MV-4-11 (cell line): ENCODE measurements at places on chromosomes 16 and 17.

GRCh38 chr16:104355-104754 is 26.3 kb downstream of the MPG start:
- DNase-seq, result no peak

DNA sequence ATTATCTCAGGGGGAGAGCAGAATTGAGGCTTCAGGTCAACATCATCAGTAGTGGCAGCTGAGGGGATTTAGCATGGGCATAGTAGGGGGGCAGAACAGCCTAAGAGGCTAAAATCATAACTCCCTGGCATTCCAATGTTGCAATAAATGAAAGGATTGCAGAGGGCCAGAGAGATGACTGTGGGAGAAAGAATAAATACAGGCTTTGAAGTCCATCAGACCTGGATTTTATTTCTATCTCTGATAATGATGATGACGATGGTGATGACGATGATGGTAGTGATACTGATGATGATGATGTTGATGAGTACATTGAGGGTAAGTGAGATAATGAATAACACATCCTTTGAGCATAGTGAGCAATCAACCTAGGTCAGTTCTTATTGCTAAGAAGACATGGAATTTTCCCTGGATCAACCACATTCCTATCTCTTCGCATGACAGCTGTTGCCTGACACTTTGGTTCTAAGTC is 107.4 kb upstream of the CDH11 start:
- no peak for DNase-seq

DNA sequence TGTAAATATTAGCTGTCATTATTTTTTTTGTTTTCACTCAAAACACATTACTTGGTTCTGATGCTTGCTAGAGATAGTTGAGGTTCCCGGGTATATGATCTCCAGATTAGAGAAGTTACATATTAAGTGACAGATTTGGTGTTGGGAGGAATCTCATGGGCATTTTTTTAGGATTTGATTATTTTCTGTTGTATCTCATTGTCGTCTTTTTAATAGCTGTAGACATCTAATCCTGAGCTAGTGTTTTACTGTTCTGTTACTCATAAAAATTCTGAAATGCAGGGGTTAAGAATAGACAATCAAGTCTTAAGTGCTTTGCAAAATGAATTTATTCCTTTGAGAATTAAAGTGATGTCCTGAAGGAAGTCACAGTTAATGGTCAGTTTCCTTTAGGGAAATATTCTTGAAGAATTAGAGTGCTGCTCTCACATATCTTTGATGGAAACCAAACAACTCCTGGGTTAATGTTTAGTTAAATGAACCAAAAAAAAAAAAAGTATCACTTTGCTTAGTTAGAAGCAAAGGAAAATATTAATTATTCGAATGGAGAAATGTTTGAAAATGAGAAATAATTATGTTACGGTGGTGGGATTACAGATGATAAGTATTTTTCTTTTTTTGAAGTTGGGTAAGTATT is 251.7 kb upstream of the CACNG5 start:
- DNase-seq, result no peak

GRCh38 chr17:305090-305976 is 47.3 kb downstream of the RPH3AL start:
- no peak for DNase-seq

DNA sequence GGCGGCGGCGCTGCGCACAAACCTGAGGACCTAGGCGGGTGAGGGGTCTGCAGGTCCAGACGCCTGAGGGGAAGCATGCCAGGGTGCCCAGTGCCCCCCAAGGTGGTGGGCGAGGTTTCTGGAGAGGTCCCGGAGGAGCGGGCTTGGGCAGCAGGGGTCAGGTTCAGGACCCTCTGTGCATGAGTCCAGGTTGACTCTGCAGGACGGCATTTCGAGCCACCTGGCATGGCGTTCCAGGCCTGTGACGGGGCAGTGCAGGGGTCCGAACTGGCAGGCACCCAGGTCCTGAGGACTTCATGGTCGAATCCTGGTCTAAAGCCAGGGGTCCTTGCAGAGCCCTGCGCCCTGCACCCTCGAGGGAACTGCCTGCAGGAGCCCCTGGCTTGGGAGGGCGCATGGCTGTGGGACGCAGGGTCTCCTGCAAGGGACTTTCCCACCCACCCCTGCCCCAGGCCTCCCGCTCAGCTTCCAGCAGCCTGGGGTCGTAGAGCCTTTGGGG is 3.5 kb downstream of the SLC16A3 start:
- no peak for DNase-seq

DNA sequence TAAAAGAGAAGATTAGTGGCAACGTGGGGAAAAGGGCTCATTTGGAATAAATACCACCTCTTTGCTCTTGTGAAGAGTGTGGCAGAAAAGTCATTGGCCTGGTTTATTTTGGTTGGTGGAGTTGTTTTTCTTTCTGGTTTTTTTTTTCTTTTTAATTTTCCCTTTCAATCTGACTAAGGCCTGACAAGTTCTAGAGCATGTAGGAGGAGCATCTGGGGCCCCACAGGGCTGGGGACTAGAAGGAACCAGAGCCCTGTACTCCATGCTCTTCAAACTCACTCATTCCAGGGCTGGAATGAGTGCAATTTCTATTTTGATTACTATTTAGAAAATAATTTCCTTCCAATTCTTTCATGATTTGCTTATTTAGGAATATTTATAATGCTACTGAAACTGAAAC is 13.3 kb downstream of the IRX5 start:
- no peak for DNase-seq

DNA sequence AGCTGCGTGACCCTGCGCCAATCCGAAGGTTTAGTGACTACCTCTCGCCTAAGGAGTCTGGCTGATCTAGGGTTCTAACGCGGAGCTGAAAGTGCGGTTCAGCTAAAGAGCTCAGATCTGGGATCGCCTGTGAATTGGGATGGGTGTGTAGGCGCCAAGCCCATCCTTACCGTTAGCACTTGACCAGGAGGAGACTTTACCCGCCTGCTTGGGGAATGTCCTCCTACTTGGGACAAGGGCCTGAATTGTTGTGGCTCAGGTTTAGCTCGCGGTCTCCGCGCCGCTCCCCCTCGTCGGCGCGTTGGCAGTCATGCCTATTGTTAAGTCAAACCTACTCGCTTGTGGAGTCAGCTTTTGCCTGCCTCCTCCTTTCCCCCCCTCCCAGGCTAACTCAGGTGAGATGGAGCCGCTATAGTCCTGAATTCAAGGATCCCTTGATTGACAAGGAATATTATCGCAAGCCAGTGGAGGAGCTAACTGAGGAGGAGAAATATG is 480 bp downstream of the MRPS7 start:
- no peak for DNase-seq

DNA sequence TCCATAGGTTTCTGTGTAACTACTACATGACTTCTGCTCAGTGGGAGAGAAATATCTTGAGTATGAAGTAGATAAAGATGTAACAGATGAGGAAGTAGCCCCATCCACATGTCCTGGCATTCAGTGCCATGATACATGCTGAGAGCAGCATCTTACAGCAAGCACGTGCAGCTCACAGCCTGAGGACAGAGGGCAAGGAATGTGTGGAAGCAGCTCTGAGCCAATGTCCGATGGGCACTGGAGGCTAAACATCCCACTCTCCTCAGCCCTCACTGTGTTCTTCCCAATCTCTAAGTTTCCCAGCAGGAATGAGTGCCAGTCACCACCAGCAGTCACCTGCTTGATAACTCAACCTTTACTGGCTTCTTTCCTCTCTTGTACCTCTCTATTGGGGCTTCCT is 40.4 kb downstream of the CFDP1 start:
- DNase-seq, result no peak

DNA sequence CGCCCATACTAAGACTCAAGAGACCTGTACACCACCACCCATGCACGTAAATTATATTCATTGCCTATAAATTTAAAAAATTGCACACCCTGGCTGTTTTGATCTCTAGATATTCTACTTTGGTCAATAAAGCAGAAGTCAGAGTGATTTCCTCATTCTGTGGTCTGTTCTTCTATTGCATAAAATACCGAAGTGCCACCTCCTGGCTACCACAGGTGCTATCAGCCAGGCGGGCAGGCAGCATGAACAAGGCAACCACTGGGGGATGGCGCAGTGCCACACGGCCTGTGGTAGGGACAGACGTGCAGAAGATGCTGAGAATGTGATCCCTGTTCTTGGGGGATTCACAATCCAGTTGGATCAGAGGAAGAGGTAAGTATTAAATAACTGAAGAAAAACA is 122.3 kb downstream of the CDK5R1 start:
- peak; percentile 82 for DNase-seq

- no peak for DNase-seq
Observed at GRCh38 chr16:14549789-14550153, 80.3 kb downstream of the PARN start.

DNA sequence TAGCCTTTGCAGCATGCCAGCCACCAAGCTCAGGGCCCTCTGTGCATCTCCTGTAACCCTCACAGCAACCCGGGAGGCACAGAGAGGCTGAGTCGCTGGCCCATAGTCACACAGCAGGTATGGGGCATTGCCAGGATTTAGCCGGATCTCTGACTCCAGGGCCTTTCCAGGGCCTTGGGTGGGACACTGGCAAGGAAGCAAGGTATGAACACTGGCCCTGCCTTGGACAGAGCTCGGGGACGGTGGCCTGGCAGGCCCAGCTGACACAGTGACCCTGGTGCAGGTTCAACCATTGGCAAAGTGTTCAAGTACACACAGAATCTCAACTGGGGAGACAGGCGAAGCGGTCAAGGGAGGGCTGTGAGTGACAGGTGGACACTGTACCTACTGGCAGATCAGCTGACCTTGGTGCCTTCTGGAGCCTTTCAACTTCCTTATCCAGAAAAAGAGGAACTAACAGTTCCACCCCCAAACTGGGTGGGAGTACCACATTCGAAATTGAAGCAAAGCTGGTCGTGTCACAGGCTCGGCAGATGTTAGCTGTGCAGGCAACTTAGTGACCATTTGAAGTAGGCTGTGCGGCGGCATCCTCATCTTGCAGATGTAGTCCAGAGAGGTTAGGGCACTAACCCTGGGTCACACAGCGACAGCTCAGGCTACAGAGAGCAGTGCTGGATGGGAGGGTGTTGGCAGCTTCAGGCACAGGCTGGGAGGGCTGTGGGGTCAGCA is 287.4 kb downstream of the SEC14L1 start:
- peak; percentile 98 for DNase-seq

- no peak for DNase-seq
Observed at GRCh38 chr16:24535827-24536226, 3.5 kb upstream of the RBBP6 start.

DNA sequence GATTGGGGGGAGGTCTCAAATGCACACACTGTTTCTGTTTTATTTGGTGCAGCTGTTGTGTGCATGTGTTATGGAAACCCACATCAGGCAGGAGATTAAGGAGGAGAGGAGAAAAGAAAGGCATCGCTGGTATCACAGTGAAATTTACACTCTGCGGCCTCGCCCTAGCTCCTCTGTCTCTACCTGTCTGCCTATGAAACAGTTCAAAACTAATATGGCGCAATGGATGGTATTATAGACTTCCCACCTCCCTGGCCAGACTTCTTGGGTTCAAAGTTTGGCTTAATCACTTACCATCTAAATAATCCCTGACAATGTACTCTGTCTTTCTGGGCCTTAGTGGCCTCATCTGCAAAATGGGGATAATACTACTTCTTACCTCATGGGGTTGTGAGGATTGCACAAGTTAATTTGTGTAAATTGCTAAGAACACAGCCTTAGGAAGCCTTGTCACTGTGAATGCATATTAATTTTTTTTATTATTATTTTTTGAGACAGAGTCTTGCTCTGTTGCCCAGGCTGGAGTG is 1.4 kb upstream of the ABCC1 start:
- DNase-seq, result no peak

- no peak for DNase-seq
Observed at GRCh38 chr16:86356804-86357203, 153.5 kb upstream of the FOXF1 start.

GRCh38 chr16:29837841-29838240 is 17.6 kb downstream of the MVP start:
- DNase-seq, result no peak

- DNase-seq, result no peak
Observed at GRCh38 chr17:54907376-54907775, 6.7 kb downstream of the TOM1L1 start.

DNA sequence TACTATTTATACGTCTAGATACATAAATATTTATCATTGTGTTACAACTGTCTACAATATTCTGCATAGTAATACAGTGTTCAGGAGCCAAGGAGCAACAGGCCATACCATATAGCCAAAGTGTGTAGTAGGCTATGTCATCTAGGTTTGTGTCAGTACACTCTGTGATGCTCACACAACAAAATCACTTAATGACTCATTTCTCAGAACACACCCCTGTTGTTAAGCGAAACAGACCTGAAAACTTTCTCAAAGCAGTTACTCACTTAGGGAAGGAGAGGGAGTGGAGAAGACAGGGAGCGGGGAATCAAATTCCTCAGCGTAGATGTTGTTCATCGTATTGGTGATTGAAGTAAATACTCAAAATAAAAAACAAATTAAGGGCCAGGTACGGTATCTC is 269.5 kb downstream of the STX8 start:
- no peak for DNase-seq

DNA sequence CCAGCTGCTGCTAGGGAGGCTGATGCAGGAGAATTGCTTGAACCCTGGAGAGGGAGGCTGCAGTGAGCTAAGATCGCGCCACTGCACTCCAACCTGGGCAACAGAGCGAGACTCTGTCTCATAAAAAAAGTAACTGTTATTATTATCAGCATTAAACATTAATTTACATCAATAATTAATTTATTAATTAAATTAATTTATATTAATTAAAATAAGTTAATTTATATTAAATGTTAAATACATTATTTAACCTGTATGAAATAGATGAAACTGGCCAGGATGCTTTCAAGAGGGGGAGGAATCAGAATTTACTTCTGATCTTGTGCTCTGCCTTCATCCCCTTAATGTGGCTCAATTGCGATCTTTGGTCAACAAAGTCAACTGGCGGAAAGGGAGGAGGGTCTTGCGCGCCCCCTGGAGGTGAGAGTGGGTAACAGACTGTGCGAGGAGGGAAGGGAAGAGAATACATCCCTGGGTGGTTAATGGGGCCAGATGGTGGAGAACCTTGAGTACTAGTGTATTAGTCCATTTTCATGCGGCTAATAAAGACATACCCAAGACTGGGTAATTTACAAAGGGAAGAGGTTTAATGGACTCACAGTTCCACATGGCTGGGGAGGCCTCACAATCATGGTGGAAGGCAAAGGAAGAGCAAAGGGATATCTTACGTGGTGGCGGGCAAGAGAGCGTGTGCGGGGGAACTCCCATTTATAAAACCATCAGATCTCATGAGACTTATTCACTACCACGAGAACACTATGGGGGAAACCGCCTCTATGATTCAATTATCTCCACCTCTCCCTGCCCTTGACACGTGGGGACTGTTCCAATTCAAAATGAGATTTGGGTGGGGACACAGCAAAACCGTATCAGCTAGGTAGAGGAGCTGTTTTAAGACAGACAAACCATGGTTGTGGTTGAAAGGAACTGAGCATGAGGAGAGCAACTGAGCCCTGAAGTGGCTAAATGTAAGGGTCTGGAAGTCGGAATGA is 15.7 kb upstream of the CPPED1 start:
- DNase-seq, result peak; percentile 7
